PC-3 (cell line): ENCODE measurements at places on chromosomes 6 and 20.

DNA sequence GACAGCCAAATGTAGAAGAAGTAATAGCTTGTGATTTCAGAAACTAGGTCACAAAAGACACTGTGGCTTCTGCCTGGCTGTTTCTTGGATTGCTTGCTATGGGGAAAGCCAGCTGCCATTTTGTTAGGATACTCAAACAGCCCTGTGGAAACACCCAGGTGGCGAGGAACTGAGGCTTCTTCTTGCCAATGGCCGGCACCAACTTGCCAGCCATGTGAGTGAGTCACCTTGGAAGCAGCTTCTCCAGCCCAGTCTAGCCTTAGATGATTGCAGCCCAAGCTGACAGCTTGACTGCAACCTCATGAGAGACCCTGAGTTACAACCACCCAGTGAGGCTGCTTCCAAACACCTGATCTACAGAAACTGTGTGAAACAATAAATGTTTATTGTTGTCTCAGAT lies 11.9 kb upstream of the KIAA1755 start:
- H3K4me1 ChIP-seq: peaks cover 40% of the 10 kb centered on the region
- no peak overlapping the region for H3K27ac ChIP-seq
- H3K4me3 ChIP-seq: no peak overlapping the region
- no peaks in the 10 kb centered on the region for H3K36me3 ChIP-seq
- peak; percentile 29 for DNase-seq

DNA sequence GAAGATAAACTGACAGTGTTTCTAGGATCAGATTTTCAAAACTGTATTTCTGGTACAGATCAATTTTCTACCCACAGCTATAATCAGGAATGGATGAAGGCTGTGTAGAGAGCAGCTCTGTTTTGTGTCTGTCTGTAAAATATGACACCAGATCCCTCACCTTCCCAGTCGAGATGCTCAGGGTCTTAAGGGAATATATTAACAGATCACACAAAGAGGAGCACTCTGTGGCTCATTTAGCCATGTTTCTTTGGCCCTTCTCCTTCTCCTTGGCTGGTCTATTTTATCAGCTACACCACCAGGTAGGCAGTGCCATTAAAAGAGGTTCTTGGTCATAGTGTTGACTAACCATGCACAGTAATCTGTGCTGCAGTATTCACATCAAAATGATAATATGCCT lies 82.6 kb downstream of the PREP start:
- no peaks in the 10 kb centered on the region for H3K27me3 ChIP-seq
- peaks cover 47% of the 10 kb centered on the region for H3K4me1 ChIP-seq
- H3K27ac ChIP-seq: no peak overlapping the region

- H3K27me3 ChIP-seq: no peaks in the 10 kb centered on the region
- no peak for DNase-seq
- H3K27ac ChIP-seq: peak overlapping the region; percentile 90
- H3K4me1 ChIP-seq: peaks cover 51% of the 10 kb centered on the region
These were observed 104.9 kb downstream of the SLX4IP start for GRCh38 chr20:10539818-10540553.

- peaks cover 12% of the 10 kb centered on the region for H3K4me1 ChIP-seq
- H3K4me3 ChIP-seq: no peak overlapping the region
- no peaks in the 10 kb centered on the region for H3K36me3 ChIP-seq
- no peaks in the 10 kb centered on the region for H3K27me3 ChIP-seq
- no peak overlapping the region for H3K27ac ChIP-seq
- no peak for DNase-seq
These were observed 1.3 kb downstream of the SLA2 start for GRCh38 chr20:36644706-36645095.

DNA sequence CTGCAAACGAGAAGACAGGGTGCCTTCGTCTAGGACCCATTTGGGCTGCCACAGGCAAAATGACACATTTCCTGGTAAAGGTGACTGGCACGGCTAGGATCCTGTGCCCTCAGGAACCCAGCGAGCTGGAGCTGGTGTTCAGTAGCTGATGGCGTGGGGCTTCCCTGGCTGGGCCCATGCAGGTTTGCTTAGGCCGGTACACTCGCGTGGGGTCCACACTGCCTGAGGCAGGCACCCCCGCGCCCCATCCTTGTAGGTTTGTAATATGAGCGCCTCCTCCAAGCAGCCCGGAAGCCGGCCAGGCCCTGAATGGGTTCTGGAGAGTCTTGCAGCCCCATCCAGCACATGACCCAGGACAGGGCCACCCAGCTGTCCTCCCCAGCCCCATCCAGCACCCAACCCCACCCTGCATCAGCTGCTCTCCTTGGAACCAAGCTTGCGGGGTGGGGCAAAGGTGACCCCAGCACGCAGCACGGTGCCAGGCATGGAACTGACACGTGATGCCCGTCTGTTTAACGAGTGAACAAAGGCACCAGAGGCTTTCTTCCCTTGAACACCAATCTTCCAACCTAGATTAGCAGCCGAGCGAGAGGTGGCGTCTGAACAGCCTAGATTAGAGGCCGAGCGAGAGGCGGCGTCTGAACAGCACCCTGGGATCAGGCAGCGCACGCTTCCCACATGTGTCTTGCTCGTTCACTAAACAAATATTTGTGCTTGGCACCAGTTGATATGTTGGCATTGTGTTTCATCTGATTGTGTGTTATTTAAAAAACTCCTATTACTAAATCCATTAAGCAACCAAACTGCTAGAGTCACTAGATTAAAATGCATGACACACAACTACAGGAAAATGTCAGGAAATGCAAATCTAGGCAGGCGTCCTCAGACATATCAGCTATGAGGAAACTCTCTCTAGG lies 112.1 kb downstream of the DLL1 start:
- H3K4me3 ChIP-seq: no peak overlapping the region
- H3K36me3 ChIP-seq: no peaks in the 10 kb centered on the region
- H3K27me3 ChIP-seq: no peaks in the 10 kb centered on the region
- H3K4me1 ChIP-seq: peaks cover 31% of the 10 kb centered on the region
- H3K27ac ChIP-seq: peak overlapping the region; percentile 69

GRCh38 chr6:136968837-136969236 lies 46.7 kb downstream of the SLC35D3 start:
- H3K4me1 ChIP-seq: peaks cover 22% of the 10 kb centered on the region
- H3K36me3 ChIP-seq: no peaks in the 10 kb centered on the region
- H3K4me3 ChIP-seq: no peak overlapping the region
- peak overlapping the region; percentile 96 for H3K27ac ChIP-seq
- peak; percentile 30 for DNase-seq

DNA sequence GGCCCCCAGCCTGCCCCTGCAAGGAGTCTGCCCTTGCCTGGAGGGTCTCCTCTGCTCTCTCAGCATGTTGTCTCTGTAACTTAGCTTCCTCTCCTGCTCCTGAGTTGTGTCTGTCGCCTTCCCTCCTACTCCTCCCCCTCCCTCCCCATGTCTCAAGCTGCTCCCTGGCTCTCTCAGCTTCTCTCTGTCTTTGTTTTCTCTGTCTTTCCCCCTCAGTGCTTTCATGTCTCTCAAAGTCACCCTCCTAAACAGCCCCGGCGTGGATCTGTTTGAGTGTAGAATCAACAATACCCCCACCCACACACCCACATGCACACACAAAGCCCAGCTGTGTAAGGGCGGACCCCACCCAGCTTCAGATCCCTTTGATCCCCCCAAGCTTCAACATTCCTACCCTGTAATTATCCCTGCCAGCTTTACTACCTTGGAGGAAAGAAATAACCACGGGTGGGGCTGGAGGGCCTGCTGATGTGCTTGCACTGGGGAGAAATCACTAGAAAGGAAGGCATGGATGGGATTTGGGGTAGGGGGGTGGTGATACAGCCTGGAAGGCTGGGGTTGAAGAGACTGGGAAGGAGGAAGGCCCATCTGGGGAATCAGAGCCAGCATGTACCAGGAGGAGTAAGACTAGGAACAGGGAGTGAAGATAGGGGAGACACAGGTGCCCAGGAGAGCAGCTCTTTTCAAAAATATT lies 1.0 kb upstream of the LY6G6D start:
- H3K4me1 ChIP-seq: peaks cover 19% of the 10 kb centered on the region
- H3K4me3 ChIP-seq: no peak overlapping the region
- H3K36me3 ChIP-seq: no peaks in the 10 kb centered on the region
- H3K27me3 ChIP-seq: no peaks in the 10 kb centered on the region

DNA sequence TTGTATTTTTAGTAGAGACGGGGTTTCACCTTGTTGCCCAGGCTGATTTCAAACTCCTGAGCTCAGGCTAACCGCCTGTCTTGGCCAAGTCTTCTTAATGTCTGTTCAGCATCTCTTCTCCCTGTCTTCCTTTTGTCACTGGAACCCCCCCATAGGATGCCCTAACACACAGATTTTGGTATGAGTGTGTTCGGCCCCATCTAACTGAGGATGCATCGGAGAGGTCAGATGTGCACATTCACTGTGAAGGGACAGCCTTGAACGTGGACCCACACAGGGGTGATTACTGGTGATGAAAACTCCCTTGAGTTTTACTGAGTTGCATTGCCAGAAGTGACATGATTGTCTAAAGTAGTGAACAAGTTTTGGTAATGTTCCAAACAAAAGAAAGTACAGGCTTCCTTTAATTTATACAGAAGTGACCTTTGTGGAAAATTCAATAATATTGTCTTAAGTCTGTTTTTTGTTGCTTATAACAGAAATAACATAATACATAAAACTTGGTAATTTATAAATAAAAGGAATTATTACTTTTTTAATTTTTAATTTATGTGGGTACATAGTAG lies 40.5 kb upstream of the NCOA3 start:
- peaks cover 36% of the 10 kb centered on the region for H3K4me1 ChIP-seq
- no peaks in the 10 kb centered on the region for H3K27me3 ChIP-seq
- no peak overlapping the region for H3K27ac ChIP-seq

- DNase-seq: no peak
- H3K27ac ChIP-seq: no peak overlapping the region
- no peaks in the 10 kb centered on the region for H3K4me1 ChIP-seq
These were observed 8.8 kb downstream of the TXNDC5 start for GRCh38 chr6:7901780-7902179.

DNA sequence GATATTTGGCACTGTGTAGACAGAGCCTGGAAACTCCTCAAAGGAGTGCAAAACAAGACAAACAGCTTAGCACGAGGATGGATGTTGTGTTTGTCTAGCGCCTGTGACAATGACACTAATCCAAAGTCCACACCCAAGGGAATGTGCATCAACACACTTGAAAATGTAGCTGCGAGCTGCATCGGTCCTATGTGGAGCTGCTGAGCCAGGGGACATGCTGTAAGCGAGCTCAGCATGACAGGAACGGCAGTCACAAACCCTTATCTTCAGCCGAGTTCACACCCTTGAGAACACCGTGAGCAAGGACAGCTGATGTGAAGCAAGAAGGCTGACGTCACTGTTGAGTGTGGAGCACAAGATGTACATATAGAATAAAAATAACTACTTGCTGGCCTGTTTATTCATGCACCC lies 684.3 kb downstream of the QKI start:
- no peaks in the 10 kb centered on the region for H3K4me1 ChIP-seq
- H3K27me3 ChIP-seq: no peaks in the 10 kb centered on the region
- no peaks in the 10 kb centered on the region for H3K36me3 ChIP-seq
- DNase-seq: no peak
- H3K4me3 ChIP-seq: no peak overlapping the region
- H3K27ac ChIP-seq: no peak overlapping the region

DNA sequence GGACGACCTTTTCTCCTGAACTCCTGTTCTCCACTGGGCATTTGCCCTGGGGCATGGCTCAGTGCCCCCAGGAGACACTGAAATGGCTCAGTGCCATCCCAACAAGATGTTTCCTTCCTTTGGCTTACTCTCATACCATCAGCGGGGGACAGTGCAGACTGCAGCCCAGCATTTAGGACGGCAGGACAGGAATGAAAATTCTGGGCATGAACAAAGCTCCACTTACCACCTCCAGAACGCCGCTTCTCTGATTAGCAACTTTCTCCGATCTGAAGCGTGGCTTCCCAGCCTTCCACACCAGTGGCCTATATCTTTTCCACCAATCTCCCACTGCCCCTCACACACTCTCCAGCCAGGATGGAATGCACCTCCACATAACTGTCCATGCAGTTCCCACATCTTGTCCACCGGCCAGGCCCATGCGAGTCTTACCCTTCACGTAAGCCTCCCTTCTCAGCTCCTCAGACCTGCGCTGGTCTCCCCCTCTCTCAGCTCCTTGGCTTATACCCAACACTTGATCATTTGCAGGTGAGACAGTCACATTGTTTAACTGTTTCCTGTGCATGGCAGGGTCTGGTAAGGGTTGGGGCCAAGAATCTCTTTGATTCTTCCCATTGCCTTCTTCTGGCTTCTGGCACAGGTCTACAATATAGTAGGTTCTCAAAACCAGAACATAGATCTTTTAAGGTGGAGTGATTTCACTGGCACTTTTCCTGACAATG lies 114.5 kb downstream of the FYN start:
- DNase-seq: no peak
- H3K27ac ChIP-seq: no peak overlapping the region
- H3K4me1 ChIP-seq: peaks cover 6% of the 10 kb centered on the region; the same call in 1 of the 2 replicates
- no peaks in the 10 kb centered on the region for H3K36me3 ChIP-seq

- no peaks in the 10 kb centered on the region for H3K4me1 ChIP-seq
- no peak overlapping the region for H3K4me3 ChIP-seq
- peak overlapping the region; percentile 52 for H3K27ac ChIP-seq
- DNase-seq: peak; percentile 91
- H3K36me3 ChIP-seq: no peaks in the 10 kb centered on the region
These were observed 64.7 kb downstream of the SASH1 start for GRCh38 chr6:148407372-148407771.

DNA sequence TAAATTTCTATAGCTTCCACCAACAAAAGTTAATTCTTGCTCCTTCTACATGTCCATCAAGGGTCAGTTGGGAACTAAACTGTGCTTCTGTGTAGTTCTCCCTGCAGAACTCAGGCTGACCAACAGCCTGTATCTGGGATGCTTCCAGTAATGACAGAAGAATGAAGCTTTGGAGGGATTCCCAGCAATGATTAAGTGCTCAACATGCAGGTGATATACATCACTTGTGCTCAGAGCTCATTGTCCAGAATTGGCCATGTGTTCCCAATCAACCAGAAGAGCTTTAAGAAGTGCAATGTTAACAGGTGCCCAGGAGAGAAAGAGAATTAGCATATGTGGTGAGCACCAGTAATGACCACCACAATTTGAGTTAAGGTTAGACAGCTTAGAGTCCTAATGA lies 37.4 kb upstream of the SNRPB2 start:
- no peaks in the 10 kb centered on the region for H3K4me1 ChIP-seq
- no peak overlapping the region for H3K27ac ChIP-seq
- no peaks in the 10 kb centered on the region for H3K36me3 ChIP-seq
- H3K4me3 ChIP-seq: no peak overlapping the region

- peak; percentile 6 for DNase-seq
- H3K4me1 ChIP-seq: no peaks in the 10 kb centered on the region
- H3K27ac ChIP-seq: no peak overlapping the region
- no peak overlapping the region for H3K4me3 ChIP-seq
- peaks cover 84% of the 10 kb centered on the region for H3K27me3 ChIP-seq
These were observed 226.2 kb downstream of the SYNDIG1 start for GRCh38 chr20:24695529-24696225.

- H3K36me3 ChIP-seq: no peaks in the 10 kb centered on the region
- H3K4me3 ChIP-seq: no peak overlapping the region
- H3K4me1 ChIP-seq: no peaks in the 10 kb centered on the region
- H3K27ac ChIP-seq: no peak overlapping the region
These were observed 1.3 kb upstream of the FOXF2 start for GRCh38 chr6:1387876-1388629.

DNA sequence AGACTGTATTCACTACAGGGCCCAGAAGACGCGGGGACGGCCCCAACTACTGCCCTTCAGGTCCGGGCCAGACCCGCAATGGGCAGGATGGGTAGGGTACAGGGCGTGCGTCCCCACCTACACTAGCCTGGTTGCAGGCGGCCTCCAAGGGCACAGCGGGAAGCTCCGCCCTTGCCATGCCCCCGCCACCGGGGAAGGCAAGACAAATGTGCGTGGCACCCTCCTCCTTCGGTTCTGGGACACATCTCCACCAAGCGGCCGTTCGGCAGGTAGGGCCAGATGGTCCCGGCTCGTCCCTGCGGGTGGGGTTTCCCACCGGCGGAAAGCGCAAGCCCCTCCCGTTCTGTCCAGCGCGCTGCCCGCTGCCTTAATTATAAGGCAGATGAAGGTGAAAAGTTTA lies 5.6 kb downstream of the NXT1 start:
- no peaks in the 10 kb centered on the region for H3K27me3 ChIP-seq
- H3K27ac ChIP-seq: no peak overlapping the region
- DNase-seq: no peak
